ENCODE measurements at places on chromosomes 2 and 18. TPM values are rescaled to one million over a fixed set of nuclear protein-coding genes. Genes with fewer than 3 reads are reported as not detected.

LDLRAD4 gene
- 63.4 TPM for total RNA-seq

PPP1CB gene
- total RNA-seq = 228 TPM

NYAP2 gene
- 12.5 TPM for total RNA-seq

RFTN2 gene
- 18.7 TPM for total RNA-seq

ARHGEF4 gene
- 45.7 TPM for total RNA-seq

TMEM247 gene
- total RNA-seq = not detected

FAM237A gene
- total RNA-seq = not detected

AKAIN1 gene
- 2.5 TPM for total RNA-seq

MYOM1 gene
- 1.5 TPM for total RNA-seq

SLC14A1 gene
- total RNA-seq = 1.7 TPM

TMEM169 gene
- total RNA-seq = 15.7 TPM

CYS1 gene
- 0.49 TPM for total RNA-seq

C18orf54 gene
- 11.8 TPM for total RNA-seq

RABL2A gene
- total RNA-seq = 10.8 TPM

MAP3K19 gene
- total RNA-seq = 1.7 TPM

GNLY gene
- not detected for total RNA-seq

POTEC gene
- not detected for total RNA-seq

PDCL3 gene
- 5.9 TPM for total RNA-seq

SLC23A3 gene
- not detected for total RNA-seq

PTPN2 gene
- 41.3 TPM for total RNA-seq

SRBD1 gene
- 30.5 TPM for total RNA-seq

GKN1 gene
- 2.0 TPM for total RNA-seq

OLA1 gene
- 58.3 TPM for total RNA-seq

GPR45 gene
- 1.7 TPM for total RNA-seq

IL1F10 gene
- total RNA-seq = not detected

CACNB4 gene
- total RNA-seq = 39.1 TPM

IL36RN gene
- not detected for total RNA-seq

DYNAP gene
- not detected for total RNA-seq

CSRNP3 gene
- total RNA-seq = 184 TPM

NPAS2 gene
- 6.9 TPM for total RNA-seq

AMER3 gene
- total RNA-seq = 26.8 TPM

KRTCAP3 gene
- total RNA-seq = 0.25 TPM

GREB1 gene
- 3.0 TPM for total RNA-seq

ACTR3 gene
- 108 TPM for total RNA-seq

TWIST2 gene
- 0.25 TPM for total RNA-seq

GMPPA gene
- total RNA-seq = 7.9 TPM

UNC50 gene
- total RNA-seq = 32.5 TPM

APOB gene
- 0.25 TPM for total RNA-seq

CHRNG gene
- not detected for total RNA-seq

LIMS3 gene
- 1.2 TPM for total RNA-seq

TNFRSF11A gene
- under 0.01 TPM for total RNA-seq

ANO7 gene
- total RNA-seq = 0.25 TPM

HJURP gene
- 1.5 TPM for total RNA-seq

ABCA12 gene
- total RNA-seq = 0.74 TPM

ARPC2 gene
- total RNA-seq = 95.6 TPM

ACTG2 gene
- 0.98 TPM for total RNA-seq

TMEM37 gene
- not detected for total RNA-seq

MARCHF7 gene
- 144 TPM for total RNA-seq

FBXO15 gene
- total RNA-seq = 2.2 TPM

CFAP221 gene
- total RNA-seq = 6.4 TPM

IL36G gene
- total RNA-seq = not detected

ANKRD53 gene
- total RNA-seq = 2.7 TPM

COL4A4 gene
- 0.74 TPM for total RNA-seq

KCNE4 gene
- 2.5 TPM for total RNA-seq

GALNT5 gene
- total RNA-seq = under 0.01 TPM

TBR1 gene
- total RNA-seq = 95.6 TPM

AGXT gene
- total RNA-seq = not detected

All from temporal lobe (tissue), 4 donors.